ENCODE measurements at places on chromosomes 2 and 18. TPM values are rescaled to one million over a fixed set of nuclear protein-coding genes. Genes with fewer than 3 reads are reported as not detected.
A peak's percentile ranks its signal among the peaks of the same experiment; 100 is the strongest.

DNA sequence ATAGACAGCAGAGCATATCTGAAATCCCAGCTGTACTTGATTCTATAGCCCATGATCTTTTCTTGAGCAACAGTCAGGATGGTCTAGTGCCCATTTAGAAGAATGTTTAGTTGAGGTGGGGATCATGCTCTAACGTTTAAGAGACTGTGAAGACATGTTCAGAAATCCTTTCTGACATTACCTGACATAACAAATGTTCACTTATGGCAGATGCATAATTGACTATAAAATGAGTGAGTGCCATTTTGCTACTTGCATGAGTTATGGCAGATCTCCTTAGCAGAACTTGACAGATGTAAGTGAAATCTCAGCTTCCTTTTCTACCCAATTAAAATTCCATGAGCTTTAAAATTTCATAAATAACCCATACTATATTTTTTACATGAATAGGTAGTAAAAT lies 209.5 kb upstream of the MMADHC start:
- no peak for DNase-seq

- DNase-seq: no peak
Measured at GRCh38 chr18:2617401-2617998, 38.0 kb upstream of the SMCHD1 start.

DNA sequence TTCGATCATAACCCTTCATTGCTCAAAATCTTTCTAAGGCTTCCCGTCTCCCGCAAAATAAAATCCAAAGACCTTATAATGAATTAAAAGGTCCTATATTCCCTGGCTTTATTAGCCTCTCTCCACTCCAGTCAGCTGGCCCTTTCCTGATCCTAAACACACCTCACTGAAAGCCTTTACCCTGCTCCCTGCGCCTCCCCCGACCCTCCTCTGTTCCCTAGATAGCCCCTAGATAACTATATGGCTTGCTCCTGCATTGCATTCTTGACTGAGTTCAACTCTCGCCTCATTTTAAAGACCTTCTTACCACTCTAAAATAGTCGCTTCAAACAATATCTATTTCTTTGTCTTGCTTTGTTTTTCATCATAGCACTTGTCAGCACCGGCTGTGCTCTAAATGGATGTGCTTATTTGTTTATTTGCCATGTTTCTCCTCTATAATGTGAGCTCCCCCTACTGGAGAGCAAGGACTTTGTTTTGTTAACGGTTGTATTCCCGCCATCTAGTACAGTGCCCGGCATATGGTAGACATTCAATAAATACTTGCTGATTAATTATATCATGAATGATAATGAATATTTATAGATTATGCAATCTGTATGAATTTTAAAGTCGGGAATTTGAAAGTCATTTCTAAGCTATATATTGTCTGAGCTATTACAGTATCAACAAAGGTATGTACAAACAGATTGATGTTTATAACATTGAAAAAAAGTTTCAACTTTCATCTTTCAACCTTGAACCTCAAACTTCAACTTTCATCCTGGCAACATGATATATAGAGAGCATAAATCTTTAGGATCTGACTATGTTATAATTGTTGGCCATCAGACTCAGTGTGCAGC lies 32.4 kb upstream of the VIT start:
- DNase-seq: peak; percentile 49

ANKAR gene
- polyA plus RNA-seq: 6.4 TPM

DNA sequence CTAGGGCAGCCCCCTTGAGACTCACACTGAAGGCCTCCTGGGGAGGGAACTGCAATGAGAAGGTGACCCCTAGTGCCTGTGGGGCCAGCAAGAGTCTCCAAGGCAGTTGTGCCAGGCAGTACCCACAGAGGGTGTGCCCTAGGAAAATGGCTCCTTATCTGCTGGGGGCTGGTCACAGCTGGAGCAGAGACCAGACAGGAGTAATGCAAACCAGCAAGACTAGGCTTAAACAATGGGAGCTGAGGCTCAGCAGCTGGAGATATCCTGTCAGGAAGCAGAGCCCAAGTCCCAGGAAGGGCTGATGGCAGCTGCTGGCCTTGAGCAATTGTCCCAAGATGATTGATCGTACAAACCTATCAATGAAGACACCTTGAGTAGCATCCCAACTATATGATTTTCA lies 26.8 kb upstream of the E2F6 start:
- DNase-seq: no peak

IL36G gene
- polyA plus RNA-seq: 0.18 TPM

DNA sequence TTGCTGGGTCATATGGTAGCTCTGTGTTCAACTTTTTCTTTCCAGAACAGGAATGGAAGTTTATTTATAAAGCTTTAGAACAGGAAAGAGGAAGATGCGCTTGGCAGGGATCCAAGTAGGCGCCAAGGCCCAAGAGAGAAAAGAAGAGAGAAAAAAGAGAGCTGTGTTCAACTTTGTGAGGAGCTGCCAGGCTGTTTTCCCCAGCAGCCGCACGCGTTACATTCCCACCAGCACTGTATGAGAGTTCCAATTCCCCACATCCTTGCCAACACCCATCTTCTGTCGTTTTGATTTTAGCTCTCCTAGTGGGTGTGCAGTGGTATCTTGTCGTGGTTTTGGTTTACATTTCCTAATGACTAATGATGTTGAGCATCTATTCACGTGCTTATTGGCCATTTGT lies 51.4 kb downstream of the KCNF1 start:
- peak; percentile 36 for DNase-seq

DSG4 gene
- not detected for polyA plus RNA-seq

- DNase-seq: no peak
Measured at GRCh38 chr2:219500135-219500534, 1.4 kb downstream of the GMPPA start.

COL4A3 gene
- polyA plus RNA-seq: 2.0 TPM

PAX3 gene
- 9.4 TPM for polyA plus RNA-seq
